Ovary (tissue), 10 donors: ENCODE measurements at places on chromosomes 4 and X.

GRCh38 chr4:120355881-120356280 is 289.2 kb upstream of the MAD2L1 start:
- no peak for DNase-seq

DNA sequence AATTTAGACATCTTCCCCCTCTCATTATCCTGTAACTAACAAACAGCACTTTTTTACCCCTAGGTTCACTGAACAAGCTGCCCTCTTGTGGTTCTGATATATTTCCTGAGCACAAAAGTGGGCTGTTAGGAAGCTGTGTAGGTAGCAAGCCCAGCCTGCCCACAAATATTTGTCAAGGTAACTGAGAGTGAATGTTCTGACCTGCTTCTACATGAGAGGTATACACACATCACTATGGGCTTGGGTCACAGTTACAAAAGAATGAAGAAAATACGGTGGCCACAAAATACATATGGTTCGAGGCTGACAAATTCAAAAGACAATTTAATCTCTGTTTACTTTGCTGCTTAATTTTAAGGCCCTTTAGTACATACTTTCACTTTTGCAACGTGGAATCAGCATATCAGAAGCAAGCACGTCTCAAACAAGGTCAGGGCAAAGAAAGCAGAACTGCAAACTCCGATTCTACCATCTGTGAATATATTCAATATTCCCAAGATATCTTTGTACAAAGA is 78.7 kb downstream of the RBM47 start:
- no peak for DNase-seq

- DNase-seq: no peak
These were observed 63.1 kb downstream of the RTL3 start for GRCh38 chrX:78595901-78596502.

- DNase-seq: no peak
These were observed 614.5 kb downstream of the TMA16 start for GRCh38 chr4:164108971-164109370.

DNA sequence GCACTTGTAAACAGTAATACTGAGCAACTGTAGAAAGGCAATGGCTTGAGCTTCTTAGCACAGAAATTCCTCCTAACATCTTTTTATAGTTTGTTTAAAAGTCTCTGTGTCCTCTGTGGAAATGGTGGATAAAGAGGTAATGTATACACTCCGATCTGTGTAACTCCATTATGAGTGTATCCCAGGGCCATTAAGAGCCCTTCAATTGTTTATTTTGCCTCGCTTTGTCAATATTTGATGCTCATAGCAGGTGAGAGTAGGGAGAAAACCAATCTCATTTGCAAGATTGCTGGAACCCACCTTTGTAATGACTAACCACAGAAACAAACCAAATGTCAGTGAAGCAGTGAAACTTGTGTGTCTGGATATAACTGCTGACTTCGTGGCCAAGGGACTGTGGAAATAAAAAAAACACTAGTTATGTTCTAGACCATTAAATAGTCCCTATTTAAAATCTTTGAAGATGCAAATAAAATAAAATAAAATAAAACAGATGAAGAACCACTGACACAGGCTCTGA is 598.2 kb upstream of the BOD1L1 start:
- DNase-seq: no peak

DNA sequence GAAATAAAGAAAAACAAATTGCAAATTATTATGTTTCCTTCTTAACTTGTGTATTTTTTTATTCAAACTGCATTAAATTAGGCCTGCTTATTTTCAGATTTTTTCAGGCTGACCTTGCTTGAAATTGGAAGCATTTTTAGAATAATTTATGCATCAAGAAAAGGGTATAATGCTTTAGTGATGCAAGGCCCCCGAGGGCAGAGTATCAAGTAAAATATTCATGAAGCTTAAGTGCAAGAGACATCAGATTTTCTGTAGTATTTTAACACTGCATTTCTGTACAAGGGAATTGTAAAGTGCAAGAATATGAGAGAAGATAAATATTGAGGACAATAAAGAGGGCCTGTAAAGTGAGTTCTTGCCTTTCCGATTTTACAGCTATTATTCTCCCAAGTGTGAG is 485.8 kb upstream of the ATOH1 start:
- no peak for DNase-seq

DNA sequence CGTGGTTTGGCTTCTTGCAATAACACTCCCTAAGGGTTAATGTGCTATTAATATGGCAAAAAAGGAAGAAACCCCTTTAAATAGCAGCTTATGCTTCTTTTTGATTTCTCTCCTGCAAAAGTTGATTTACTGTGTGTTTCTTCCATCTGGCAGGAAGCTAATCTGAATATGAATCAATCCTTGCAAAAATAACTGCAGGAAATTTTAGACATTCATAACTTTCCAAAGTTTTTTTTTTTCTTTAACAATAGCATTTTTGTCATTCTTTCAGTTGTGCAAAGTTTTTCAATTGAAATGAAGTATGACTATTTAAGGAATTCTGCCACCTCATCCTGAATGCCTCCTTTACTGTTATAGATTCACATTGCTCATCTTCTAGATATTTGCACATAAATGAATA is 115.6 kb downstream of the SPANXA1 start:
- no peak for DNase-seq

DNA sequence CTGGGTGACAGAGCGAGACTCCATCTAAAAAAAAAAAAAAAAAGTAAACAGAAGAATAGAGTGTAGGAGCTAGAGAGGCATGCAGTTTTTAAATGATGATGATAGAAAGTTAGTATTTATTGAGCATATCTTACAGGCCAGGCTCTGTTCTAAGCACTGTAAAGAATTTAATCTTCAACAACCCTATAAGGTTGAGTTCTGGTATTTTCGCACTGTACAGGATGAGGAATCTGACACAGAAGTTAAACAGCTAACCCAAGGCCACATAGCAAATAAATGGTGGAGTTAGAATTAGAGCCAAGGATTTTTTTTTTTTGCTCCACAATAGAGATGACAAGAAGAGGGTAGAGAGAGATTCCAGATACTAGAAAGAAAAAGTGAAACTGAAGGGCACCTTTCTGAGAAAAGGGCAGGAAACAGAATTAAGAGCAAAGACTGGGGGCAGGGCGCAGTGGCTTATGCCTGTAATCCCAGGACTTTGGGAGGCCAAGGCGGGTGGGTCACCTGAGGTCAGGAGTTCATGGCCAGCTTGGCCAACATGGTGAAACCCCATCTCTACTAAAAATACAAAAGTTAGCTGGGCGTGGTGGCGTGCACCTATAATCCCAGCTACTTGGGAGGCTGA is 56.1 kb downstream of the KLHL5 start:
- no peak for DNase-seq

DNA sequence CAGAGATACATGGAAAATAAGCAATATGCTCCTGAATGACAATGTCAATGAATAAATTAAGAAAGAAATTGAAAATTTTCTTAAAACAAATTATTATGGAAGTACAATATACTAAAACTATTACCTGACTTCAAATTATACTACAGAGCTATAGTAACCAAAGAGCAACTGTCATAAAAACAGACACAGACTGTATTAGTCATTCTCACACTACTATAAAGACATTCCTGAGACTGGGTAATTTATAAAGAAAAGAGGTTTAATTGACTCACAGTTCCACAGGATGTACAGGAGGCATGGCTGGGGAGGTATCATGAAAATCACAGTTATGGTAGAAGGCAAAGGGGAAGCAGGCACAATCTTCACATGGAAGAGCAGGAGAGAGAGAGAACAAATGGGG is 60.0 kb upstream of the CYSLTR1 start:
- DNase-seq: no peak

- no peak for DNase-seq
These were observed 99.0 kb downstream of the FIP1L1 start for GRCh38 chr4:53476232-53477037.

GRCh38 chr4:173519111-173520101 is 10.6 kb downstream of the HAND2 start:
- no peak for DNase-seq

- no peak for DNase-seq
These were observed 19.5 kb downstream of the PJA1 start for GRCh38 chrX:69145714-69146113.

GRCh38 chr4:177119691-177120090 is 190.0 kb upstream of the NEIL3 start:
- no peak for DNase-seq

DNA sequence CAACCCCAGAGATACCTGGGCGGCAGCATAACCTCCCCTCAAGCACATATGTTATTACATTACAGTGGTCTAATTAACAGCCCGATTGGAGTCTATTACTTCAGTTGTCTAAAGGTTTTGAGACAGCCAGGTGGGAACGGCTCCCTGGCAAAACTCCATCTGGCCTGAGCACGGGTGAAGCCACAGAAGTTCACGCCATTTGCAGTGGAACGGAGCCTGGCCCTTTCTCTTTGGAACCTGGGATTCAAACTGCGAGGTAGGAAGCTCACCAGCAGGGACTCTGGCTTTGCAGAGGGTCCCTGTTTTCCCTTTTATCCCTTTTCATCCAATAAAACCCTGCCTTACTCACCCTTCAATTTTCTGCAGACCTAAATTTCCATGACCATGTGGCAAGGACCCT is 45.9 kb upstream of the NEIL3 start:
- DNase-seq: no peak

DNA sequence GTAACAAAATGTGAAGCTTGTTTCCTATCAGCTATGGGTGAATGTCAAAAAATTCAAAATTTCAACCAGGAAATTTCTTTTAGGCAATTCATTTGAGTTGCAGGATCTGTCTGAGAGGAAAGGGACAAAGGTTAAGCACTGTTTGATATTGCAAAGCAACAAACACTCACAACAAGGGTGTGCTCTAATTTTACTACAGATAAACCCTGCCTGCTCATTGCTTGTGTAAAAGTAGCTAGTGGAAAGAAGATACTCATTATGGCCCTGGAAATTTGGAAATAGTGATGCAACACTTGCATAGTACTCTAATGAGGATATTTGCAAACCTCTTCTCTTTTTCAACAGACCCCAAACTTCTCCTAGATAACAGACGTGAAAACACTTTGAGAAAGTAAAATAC is 27.1 kb downstream of the FAM47E start:
- no peak for DNase-seq

DNA sequence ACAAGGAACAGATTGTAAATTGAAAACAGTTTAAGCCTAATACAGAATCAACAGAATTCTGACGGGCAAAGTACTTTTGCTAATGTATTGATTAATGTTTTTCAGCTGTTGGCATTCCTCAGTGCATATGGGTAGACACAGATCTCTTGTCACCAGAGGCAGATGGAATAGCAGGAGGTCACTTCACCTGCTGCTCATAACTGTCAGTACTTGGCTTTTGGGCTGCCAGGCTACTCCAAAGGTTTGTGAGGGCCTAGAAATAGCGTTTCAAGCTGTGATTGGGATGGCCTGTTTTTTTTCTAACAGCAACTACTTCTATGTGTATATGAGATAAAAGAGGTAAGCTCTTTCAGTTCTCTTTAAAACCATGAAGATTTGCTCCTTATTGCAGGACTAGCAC is 307.5 kb upstream of the ANXA10 start:
- DNase-seq: no peak

DNA sequence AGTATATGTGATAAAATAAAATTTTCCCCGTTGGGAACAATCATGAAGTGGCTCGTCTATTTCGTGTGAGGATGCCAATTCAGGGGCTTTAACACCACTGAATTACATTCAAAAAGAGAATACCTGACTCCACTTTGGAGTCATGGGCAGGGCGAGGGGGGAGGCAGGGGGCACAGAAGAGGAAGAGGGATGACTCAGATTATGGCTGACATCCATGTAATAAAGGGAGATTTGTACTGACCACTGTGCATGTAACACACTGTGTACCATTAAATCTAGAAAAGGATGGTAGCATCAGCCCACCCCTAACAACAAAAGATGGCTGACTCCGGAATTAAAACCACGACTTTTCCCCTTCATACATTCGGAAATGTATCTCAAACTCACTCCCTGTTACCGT is 1.3 kb downstream of the SLC9A7 start:
- DNase-seq: no peak

GRCh38 chr4:15757054-15757453 is 21.1 kb upstream of the CD38 start:
- no peak for DNase-seq

DNA sequence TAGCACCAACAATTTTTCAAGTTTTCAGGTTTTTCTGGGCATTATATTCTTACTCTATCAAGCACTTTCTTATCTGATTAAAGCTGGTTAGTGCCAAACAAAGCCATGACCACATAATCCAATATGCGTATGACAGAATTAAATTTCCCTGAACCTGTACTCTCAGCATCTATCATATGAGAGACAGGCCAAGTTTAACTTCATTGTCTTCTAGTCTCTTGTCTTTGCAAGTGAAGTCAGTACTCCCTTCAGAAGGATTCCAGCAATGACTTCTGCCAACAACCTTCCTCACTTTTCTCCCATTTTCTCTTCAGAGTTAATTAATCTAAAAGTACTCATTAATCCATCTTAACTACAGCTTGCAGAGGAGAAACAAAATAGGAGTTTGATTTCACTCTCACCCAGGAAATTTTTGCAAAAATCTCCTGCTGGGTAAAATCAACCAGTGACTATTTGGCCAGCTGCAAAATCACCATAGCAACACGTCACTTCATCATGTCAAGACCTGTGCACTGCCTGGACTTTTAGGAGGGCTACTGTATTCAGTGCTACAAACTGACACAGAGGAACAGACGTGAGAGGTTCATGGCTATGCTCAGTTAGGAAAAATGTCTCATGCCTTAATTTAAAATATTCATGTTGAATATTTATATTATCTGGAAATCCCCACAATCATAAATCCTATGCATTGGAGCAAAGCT is 208.4 kb downstream of the ANTXR2 start:
- no peak for DNase-seq

GRCh38 chr4:156193106-156193505 is 239.4 kb upstream of the CTSO start:
- no peak for DNase-seq

GRCh38 chrX:50108264-50108663 is 92.5 kb downstream of the AKAP4 start:
- DNase-seq: no peak

GRCh38 chrX:66005830-66006449 is 33.9 kb downstream of the VSIG4 start:
- DNase-seq: no peak

- no peak for DNase-seq
These were observed 326.2 kb upstream of the SLIT2 start for GRCh38 chr4:19925516-19925915.

- no peak for DNase-seq
These were observed 31.3 kb downstream of the EMCN start for GRCh38 chr4:100486496-100486895.

DNA sequence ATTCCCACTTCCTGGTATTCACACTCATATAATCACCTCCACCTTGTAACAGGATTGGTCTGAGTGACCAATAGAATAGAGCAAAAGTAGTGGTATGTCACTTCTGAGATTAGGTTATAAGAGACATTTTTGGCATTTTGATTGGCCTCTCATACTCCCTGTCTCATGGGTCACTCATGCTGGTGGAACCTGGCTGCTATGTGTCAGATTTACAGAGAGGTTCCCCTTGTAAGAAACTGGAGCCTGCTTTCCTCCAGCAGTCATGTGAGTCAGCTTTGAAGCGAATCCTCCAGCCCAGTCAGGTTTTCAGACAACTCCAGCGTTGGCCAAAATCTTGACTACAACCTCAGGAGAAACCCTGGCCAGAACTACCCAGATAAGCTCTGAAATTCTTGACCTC is 2.6 kb upstream of the OTUD4 start:
- DNase-seq: no peak
